ENCODE measurements at places on chromosomes 5 and 9.

GRCh38 chr9:124420991-124421543 is 5.8 kb upstream of the PSMB7 start:
- peak; percentile 70 for DNase-seq

- no peak for DNase-seq
These were observed 32.0 kb upstream of the DHFR start for GRCh38 chr5:80686757-80687156.

DNA sequence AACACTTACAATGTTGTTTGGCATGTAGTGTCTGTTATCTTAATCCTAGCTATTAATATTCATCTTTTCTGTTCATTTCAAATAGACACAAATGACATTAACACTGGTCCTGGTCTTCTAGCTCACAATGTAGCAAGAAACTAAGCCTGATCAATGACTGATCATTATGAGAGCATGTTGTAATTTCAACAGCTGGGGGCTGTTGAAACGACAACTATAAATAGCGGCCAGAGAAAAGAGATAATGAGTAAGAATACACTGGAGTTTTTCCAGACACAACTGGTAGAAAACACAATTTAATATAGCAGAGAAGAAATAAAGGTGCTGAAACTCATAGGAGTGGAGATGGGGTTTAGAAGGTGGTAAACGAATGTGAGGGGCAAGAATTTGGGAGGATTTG is 89.2 kb downstream of the HTR4 start:
- DNase-seq, result no peak

GRCh38 chr5:111384220-111384619 is 128.1 kb downstream of the STARD4 start:
- DNase-seq, result no peak

- DNase-seq, result no peak
These were observed 45.0 kb downstream of the PCDHGC5 start for GRCh38 chr5:141533897-141534296.
